ENCODE measurements at places on chromosomes 12 and 14.
A peak's percentile ranks its signal among the peaks of the same experiment; 100 is the strongest.

DNA sequence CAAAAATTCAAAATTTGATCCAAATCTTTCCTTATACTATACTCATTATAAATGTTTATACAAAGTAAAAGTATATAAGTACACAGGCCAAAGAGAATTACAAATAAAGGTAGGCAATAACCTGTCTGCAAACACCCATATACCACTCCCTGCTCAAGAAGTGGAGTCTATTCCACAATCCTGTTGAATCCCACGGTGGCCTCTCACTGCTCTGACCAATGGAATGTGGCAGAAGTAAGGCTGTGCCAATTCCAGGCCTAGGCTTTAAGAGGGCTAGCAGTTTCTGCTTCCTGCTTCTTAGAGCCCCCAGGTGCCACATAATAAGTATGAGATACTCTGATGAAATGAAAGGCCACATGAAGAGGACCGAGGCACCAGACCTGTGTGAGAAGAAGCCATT is 79.8 kb upstream of the CFL2 start:
- no peak for DNase-seq

DNA sequence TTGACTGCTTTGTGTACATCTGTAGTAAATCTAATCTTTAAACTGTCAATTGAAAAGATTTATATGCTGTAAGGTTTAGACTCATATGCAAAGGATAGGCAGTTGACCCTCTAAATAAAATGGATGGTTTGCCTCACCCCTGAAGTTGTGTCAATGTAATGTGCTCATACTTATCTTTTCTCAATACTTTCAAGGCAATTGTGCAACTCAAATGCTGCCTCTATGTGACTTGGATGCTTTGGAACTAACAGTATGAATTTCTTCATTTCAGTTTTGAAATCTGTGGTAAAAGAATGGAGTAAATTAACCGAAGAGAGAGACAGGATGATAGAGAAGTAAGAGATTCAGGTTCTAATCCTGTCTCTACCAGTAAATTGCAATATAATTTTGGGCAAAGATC is 9.7 kb downstream of the PDE6H start:
- no peak for DNase-seq

GRCh38 chr14:101823511-101824120 is 62.1 kb downstream of the PPP2R5C start:
- DNase-seq = peak; percentile 83

GRCh38 chr14:68650404-68650994 is 142.4 kb downstream of the ZFP36L1 start:
- DNase-seq = no peak

DNA sequence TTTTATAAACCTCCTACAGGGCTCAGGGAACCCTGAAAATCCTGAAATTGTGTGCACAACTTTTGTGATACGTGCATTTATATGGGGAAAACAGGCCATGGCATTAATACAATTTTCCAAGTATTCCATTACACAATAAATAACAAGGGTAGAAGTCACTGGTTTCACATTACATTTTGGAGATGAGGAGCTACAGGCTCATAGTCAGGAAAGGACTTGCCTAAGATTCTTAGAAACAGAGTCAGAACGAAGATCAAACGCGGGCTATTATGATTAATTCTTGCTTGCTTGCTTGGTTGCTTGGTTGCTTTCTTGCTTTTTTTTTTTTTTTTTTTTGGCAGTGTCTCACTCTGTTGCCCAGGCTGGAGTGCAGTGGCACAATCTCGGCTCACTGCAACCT is 16.7 kb downstream of the NOS1 start:
- no peak for DNase-seq

Measured in stimulated activated CD4-positive, alpha-beta T cell treated with anti-CD3 and anti-CD28 coated beads, Interleukin-1b, Interleukin-23, amount 100 ng/mL, for 48 hours (primary cell).